Stimulated activated CD4-positive, alpha-beta T cell treated with anti-CD3 and anti-CD28 coated beads, Interleukin-1b, Interleukin-23, amount 100 ng/mL, for 24 hours (primary cell): ENCODE measurements at places on chromosomes 2 and 18.

GRCh38 chr2:29917781-29918180 lies 3.6 kb downstream of the ALK start:
- DNase-seq, result no peak

GRCh38 chr18:8989017-8989416 lies 113.5 kb upstream of the NDUFV2 start:
- DNase-seq, result no peak

DNA sequence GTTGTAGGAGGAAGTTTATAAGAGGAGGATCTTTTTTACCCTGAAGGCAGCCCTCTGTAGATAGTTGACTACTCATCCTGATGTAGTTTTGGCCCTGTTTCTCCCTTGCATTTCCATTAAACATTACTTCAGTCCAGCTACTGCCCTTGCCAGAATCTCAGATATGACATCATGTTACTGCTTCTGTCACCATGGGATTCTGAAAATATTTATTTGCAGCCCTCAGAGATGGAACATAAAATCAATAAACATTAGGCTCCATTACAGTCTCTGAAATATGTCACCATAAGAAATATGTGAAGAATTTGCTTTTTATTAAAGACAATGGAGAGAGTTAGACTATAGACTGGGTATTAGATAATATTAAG lies 68.7 kb upstream of the STK39 start:
- no peak for DNase-seq

DNA sequence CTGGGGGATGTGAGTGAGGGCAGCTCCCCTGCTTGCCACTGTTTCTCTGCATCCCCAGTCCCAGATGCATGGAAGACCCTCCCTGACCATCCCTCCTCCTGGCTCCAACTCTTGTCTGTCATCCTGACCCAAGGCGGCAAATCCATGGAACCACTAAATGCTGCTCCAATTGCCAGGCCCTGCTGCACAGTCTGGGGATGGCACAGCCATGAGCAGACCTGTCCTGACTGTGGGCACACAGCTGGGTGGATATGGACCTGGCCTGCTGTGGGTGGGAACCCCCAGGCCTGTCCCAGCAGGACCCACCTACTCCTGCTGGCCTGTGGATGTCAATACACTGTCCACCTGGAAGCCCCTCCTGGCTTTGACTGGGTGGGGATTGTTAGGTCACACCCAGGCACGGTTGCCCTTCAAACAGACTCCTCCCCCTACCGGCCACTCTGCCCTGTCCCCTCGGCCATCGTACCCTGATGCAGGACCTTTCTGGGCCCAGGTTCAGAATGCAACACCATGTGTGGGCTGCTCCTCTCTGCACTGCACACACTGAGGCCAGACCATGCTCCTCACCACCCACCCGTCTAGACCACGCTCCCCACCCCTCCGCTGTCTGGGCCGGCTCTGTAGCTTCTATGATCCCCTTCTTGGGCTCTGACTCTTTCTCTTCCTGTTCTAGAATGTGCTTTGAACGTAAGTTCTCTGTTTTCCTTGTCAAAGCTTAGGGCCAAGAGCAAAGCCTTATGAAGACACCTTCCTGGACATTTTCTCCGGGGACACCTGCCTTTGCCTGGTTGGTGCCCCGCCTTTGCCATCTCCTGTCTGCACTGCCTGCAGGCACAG lies 57.9 kb downstream of the INPP5D start:
- DNase-seq, result no peak

DNA sequence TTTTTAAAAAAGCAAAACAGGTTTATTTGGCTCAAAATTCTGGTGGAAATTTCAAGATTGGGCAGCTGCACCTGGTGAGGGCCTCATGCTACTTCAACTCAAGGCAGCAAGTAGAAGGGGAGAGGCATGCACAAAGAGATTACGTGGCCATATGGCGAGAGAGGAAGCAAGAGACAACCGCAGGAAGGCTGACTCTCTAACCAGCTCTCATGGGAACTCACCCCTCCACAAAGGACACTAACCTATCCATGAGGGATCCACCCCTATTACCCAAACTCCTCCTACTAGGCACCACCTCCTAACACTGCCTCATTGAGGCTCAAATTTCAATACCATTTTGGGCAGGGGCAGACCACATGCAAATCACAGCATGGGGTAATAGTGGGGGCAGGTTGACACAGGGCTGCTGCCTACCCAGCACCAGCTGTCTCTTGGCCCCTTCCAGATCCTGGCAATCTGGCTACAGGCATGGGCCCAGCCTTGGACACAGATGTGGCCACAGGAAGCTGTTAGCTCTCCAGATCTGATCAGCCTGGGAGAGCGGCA lies 2.0 kb upstream of the CAPN10 start:
- DNase-seq, result no peak

DNA sequence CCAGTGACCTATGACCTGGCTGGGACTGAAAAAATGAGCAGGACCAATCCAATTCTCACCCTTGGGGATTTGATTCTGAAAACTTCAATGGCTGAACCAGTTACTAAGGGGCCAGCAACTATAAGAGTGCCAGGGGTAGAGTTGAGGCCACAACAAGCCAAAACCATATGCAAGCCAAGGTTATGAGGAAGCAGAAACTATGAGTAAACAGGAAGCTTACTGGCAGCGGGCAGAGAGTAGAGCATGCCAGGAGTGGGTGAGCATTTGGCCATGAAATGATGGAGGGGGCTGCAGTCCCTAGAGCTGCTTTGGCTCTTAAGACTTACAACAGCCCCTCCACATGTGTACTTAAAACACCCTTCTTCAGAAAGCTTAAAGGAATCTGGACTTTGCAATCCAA lies 82.4 kb downstream of the RBMS1 start:
- no peak for DNase-seq

- DNase-seq, result no peak
Measured at GRCh38 chr18:22199005-22199404, 29.6 kb downstream of the GATA6 start.

DNA sequence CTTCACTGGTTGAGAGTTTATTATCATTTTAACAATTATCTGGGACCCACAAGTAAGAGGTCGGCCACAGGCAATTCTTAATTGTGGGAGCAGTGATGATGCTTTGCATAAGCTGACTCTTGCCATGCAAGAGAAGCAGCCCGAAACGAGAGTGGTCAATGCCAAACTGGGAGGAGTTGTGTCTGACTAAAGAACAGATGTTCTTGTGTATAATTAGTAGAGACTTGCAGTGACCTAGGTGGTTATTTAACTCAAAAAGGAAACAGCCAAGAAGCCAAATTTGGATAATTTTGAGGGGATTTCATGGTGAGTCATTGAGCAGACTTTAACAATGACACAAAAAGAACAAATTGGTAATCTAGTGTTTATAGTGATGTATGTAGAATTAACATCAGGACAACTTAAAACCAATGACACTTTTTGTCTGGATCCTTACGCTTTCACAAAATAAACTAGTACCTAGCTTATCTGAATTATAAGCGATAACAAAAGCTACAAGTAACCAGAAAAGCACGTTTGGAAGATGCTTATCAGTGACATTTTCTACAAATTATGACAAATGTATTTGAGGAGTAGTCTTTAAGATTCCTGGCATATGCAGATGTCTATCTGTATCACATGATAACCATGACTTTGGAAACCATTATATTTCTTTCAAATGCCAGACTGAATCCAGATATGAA lies 184.7 kb upstream of the DLGAP1 start:
- DNase-seq, result no peak

GRCh38 chr2:196277002-196277401 lies 105.6 kb upstream of the STK17B start:
- DNase-seq, result no peak

DNA sequence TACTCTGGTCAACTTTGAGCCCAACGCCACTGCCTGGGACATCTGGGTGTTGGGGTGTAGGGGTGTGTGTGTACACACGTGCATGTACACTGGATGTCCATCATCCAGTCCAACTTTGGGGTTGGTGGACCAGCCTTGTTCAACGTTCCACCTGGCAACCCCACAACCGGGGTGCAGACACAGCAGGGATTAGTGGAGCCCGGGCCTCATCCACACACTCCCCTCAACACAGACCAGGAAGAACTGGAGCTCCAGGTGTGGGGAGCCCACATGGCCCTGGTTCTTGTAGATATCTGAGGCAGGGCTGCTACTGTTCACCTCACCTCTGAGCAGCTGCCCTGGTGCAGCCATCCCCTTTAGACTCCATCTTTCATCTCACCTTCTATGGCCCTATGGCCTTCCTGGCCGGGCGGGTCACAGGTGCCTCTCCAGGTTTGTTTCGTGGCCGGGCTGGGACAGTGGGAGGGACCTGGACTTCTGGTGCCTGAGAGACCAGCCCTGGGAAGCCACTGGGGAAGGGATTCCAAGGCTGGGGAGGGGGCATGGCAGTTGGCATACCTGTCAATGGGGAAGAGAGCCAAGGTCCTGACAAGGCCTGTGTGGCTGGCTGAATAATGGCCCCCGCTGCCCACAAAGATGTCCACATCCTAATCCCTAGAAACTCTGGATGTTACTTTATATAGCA lies 7.5 kb downstream of the NEU2 start:
- DNase-seq, result no peak

DNA sequence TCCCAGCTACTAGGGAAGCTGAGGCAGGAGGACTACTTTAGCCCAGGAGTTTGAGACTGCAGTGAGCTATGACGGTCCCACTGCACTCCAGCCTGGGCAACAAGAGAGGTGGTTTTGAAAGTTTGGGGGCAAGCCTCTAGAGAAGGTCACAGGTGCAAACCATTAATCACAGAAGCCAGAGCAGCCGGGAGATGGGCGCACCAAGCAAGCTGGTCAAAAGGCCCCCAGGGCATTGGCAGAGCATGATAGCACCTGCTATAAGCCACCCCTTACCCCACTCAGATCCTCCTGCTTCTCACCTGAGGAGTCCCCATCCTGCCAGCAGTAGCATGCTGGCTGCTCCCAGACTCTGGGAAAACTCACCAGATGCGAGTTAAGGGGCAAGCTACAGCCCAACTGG lies 116.1 kb upstream of the RAB12 start:
- no peak for DNase-seq

- no peak for DNase-seq
Measured at GRCh38 chr18:54852780-54853675, 24.8 kb downstream of the RAB27B start.

DNA sequence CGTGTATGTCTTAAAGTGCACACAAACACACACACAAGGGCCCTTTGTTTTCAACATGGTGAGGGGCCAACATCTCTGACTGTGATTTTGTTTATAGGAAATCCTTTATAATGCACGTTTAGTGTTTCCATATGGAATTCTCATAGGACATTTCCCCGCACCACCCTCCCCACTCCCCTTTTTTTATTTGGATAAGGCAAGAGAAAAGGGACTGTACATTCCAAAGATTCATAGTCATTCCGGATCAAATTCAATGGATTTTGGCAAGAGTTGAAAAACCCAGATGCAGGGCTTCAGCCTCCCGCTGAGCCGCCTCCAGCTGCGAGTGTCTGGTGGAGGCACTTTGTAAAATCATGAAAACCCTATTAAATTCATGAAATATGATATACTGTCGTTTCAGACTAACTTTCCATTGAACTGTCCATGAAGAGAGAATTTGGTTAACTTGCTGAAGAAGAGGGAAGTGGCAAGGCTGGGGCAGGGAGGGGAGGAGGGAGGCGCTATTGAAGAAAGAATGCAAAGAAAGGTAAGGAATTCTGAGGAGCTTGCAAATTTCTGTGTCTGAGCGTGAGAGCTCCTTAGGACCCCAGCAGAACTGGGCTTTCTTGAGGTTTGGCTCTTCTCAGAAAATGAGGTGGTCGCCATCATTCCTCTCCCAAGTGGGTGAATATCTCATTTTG lies 25.8 kb upstream of the SLC14A2 start:
- DNase-seq, result no peak

DNA sequence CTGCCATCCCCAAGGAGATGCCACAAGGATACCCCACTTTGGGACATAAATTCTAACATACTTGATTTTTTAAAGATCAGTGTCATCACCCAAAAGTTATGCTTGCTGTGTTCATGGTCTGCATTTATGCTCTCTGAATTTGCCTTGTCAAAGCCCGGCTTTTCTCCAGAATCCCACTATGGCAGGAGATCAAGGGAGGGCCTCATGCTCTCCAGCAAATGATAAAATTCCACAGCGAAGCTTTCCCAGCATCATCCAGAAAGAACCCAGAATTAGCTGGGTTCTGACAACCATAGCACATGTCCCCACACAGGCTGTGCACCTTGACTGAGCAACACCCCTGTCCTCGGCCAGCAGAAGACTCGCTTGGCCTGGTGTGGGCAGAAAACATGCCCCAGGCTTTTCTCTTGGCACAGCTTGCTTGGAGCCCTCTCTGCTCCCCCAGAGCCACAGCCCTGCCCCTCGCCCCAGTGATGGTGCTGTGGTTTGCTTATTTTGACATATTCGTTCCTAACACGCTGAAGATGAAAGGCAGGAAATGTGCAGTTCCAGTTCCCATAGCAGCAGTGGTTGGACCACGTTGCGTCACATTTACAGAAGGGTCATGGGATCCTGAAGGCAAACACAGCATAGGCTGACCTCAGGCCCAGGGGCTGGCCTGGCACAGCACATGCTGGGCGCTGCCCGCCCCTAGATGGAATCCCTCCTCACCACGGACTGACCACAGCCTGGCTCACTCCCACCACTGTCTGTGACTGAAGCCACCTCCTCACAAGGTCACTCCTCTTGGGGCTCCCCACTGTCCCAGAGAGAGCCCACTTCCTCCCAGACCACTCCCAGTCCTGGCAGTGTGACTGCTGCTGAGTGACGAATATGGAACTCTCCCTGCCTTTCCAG lies 14.1 kb upstream of the CHRNA1 start:
- DNase-seq, result no peak

GRCh38 chr2:196213252-196213980 lies 42.0 kb upstream of the STK17B start:
- DNase-seq, result no peak

DNA sequence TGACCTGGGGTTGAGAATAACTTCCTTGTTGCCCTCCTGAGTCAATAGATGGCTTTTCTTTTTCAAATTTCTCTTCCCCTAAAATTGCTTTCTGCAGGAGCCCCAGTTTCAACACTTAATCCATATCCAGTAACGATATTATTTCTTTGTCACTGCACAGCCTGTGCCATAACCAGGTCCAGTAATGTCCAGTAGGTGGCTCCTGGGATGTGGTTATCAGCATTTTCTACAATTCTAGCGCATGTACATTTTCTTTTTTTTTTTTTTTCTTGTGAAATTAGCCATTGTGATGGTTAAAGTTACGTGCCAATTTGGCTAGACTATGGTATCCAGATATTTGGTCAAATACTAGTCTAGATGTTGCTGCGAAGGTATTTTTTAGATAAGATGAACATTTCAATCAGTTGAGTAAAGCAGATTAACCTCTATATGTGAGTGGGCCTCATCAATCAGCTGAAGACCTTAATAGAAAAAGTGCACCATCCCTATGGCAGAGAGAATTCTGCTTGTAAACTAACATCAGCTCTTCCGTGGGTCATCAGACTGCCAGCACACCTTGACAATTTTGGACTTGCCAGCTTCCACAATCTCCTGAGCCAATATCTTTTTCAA lies 72.9 kb upstream of the SCG2 start:
- no peak for DNase-seq

GRCh38 chr18:49858309-49859020 lies 45.1 kb upstream of the ACAA2 start:
- DNase-seq, result peak; percentile 40

DNA sequence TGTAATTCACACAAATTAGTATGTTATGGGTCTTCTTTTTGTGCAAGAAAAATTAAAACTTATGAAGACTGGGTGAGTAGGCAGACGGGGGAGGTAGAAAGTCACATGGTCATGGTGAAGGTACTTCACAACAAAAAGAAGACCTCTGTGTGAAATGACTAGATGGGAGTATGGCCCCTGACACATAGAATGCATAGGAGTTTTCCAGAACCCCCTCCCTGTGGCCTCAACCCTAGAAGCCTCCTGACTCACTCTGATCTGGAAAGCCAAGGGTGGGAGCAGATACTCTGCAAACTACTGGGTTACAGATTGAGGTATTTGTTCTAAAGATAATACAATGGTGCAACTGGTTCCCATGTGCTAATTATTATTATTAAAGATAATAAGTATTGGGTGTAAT lies 23.2 kb downstream of the SATB2 start:
- no peak for DNase-seq
